ENCODE measurements at places on chromosomes 13 and 19.

DNA sequence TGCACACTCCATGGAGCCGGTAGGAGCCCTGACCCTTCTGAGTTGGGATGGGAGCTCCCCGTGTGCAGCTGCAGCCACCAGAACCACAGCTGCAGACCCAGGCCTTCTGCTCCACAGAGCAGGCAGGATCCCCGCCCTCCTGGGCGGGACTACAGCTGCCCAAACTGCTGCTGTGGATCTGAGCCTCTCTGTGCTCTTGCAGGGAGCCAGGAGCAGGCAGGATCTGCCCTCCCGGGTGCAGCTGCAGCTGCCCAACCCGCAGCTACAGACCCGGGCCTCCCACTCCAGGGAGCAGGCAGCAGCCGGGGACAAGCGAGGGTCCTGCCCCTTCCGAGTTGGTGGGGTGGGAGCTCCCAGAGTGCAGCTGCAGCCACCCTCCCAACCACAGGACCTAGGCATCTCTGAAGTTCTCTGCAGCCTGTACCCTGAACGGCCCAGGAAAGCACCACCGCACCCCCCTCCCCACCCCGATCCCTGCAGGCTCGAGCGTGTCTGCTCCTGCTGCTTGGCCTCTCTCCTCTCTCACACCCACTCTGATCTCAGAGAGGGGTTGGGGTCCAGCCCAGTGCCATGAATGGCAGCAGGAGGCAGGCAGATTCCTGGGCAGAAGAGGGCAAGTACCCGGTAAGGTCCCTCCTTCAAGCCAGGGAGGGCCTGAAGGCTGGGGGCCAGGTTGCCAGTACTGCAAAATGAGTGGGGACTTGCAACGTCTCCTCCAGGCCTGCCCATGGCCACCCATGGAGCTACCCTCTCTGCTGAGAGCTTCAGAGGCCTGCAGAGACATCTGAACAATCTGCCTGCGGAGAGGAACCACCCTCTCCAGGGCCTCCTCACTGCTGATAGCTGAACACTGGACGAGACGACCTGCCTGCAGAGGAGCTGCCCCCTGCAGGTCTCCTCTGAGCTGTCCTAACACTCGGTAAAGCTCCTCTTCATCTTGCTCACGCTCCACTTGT, 16.4 kb upstream of the EMP3 start:
- no peak for DNase-seq

GRCh38 chr13:21045100-21045499, 16.3 kb downstream of the LATS2 start:
- no peak for DNase-seq

- no peak for DNase-seq
Observed at GRCh38 chr13:103757361-103757760, 691.1 kb upstream of the SLC10A2 start.

DNA sequence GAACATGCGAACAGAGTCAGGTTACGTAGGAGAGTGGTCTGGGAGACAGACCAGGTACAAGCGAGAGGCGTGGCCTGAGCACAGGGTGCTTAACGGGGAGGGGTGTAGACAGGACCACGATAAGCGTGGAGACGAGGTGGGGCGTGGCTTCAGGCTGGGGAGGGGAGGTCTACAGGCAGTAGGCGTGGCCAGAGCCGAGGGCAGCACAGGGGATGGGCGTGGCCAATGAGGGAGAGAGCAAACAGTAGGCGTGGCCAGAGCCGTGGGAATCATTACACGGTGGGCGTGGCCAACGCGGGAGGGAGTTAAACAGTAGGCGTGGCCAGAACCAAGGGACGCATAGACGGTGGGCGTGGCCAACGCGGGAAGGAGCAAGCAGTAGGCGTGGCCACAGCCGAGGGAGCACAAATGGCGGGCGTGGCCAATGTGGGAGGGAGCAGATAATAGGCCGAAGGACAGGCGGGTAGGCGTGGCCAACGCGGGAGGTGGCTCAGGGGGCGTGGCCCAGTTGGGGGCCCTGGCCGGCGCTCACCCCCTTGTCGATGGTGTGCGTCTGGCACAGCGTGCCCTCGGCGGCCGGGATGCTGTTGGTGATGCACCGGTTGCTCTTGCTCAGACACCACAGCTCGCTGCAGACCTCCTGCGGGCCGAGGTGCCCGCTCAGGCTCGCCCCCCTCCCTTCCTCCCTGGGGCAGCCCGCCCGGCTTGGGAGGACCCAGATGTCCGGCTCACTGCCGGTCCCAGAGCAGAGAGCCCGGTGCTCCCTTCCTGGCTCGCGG, 15.2 kb upstream of the MYO1F start:
- DNase-seq: no peak

- DNase-seq: peak; percentile 36
Observed at GRCh38 chr19:56111601-56112312, 9.3 kb downstream of the ZNF787 start.

DNA sequence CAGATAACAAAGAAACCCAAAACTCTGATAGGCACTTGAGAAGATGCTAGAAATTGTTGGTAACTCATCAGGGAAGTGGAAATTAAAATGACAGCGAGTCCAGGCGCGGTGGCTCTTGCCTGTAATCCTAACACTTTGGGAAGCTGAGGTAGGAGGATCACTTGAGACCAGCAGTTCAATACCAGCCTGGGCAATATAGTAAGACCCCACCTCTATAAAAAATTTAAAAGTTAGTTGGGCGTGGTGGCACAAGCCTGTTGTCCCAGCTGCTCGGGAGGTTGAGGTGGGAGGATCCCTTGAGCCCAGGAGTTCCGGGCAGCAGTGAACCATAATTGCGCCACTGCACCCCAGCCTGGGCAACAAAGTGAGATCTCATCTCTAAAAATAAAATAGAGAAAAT, 2.6 kb upstream of the RYR1 start:
- DNase-seq: no peak

DNA sequence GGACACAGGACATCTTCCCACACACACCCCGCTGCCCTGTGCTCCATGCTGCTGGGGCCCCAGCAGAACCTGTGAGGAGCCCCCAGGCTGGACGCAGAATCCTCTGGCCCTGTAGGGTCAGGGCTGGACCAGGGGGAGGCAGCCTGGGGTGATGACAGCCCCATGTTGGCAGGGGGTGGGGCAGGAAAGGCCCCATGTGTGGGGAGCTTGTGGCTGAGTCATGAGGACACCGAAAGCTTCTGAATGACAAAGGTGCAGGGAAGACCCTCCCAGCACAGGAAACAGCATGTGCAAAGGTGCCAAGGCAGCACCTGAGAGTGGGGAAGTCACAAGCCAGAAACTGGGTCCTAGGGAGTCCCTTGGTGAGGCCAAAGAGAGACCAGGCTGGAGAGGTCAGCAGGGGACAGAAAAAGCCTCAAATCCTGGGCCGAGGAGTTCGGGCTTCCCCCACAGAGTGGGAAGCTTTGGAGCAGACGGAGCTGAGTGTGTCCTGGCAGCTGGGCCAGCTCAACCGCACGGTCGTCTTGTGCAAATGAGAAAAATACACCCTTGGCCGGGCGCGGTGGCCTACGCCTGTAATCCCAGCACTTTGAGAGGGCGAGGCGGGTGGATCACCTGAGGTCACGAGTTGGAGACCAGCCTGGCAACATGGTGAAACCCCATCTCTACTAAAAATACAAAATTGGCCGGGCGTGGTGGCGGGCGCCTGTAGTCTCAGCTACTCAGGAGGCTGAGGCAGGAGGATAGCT, 17.5 kb downstream of the ATP8B3 start:
- no peak for DNase-seq

DNA sequence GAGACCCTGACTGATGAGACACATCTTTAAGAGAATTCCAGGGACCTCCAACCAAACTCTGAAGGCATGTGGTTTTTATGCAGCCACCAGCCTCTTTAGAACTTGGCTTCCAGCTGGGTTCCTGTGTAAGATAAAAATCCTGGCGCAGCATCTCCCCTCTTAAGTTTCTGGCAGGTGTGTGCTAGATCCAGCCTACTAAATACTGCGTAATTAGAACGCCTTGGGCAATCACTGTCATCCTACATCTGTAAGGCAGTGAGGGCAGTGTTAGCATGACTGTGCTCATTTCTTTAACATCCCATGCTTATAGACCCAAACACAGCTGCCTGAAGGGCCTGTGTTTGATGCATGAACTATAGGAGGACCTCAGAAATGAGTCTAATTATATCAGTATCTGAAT, 173.5 kb upstream of the OBI1 start:
- DNase-seq: no peak

GRCh38 chr13:113324398-113324797, 27.4 kb downstream of the LAMP1 start:
- DNase-seq: peak; percentile 32

DNA sequence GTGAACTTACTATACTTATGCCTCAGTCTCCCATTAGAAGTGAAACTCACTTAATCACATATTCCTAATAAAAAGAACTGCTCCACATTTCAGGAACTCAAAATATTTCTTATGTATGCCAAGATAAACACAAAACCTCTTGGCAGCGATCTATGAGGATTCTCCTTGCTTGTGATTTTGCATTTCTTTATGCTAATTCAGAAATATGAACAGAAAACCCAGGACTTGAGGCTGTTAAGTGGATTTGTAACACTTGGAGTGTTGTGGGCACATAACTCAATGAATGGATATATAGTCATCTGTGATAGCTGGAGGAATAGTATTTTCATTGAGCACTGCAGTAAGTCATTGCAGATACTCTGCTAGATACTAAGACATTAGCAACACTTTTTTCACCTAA, 5.6 kb upstream of the KATNAL1 start:
- DNase-seq: no peak

- DNase-seq: peak; percentile 20
Observed at GRCh38 chr19:8611877-8612806, 1.6 kb upstream of the ADAMTS10 start.

DNA sequence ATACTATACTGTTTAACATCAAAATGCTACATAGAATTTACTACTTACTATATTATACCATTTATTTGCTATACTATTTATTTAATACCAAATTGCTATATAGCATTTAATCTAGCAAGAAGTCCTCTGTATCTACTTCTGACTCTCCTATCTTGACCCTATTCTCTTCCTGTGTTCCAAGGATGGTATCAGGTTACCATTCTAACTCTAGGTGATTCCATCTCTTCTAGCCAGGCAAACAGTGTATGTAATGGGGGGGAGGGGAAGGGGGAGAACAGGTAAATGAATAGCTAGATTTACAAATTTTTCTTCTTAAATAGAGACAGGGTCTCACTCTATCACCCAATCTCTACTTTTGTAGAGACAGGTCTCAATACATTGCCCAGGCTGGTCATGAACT, 200.3 kb downstream of the DIAPH3 start:
- no peak for DNase-seq

DNA sequence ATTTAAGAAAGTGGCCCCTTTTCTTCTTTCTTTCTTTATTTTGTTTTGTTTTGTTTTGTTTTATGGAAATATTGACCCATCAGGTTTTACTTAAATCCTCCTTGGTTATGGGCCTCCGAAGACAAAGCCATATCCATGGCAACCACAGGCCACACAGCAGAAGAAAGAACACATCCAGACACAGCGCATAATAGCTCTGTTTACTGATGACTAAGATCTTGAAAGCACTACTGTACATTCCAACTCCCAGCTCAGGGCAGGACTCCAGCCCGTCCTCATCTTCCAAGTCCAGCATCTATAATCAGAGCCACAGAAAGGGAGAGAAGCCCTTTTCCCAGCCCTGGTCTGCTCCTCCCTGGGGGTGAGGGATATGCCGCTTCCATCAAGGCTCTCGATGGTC, 84.3 kb downstream of the NUFIP1 start:
- no peak for DNase-seq

DNA sequence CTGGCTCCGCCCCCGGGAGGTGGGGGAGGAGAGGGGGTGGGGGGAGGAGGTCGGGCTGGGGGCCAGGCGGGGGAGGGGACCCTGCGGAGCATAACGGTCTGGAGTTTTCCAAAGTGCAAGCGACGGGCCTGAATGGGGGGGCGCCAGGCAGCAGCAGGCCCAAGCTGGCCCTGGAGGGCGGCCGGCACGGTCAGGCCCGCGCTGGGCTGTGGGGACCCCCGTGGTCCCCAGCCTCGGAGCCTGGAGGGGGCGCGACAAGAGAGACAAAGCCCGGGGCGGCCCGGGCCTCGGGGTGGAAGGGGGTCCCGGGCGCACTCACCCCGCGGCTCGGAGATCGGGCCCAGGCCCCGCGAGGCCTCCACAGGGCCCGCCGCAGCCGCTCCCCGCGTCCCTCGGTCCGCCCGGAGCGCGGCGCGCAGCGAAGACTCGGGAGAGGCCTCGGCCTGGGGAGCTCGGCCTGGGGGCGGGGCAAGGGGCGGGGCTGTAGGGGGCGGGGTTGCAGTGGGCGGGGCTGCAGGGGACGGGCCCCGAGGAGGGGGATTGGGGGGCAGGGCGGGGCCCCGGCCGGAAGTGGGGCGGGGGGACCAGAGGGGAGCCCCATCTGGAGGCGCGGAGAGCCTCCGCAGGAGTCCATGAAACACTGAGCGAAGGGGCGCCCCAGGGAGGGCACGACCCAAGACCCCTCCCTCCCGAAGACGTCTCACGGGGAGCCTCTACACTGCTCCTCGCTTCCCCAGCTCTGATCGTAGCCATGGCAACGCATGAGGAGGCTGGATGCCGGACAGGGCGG, 47.6 kb downstream of the PTPRS start:
- peak; percentile 80 for DNase-seq

GRCh38 chr13:80245162-80245733, 95.7 kb downstream of the SPRY2 start:
- no peak for DNase-seq

GRCh38 chr19:28705008-28705407, 507.9 kb downstream of the UQCRFS1 start:
- peak; percentile 17 for DNase-seq

DNA sequence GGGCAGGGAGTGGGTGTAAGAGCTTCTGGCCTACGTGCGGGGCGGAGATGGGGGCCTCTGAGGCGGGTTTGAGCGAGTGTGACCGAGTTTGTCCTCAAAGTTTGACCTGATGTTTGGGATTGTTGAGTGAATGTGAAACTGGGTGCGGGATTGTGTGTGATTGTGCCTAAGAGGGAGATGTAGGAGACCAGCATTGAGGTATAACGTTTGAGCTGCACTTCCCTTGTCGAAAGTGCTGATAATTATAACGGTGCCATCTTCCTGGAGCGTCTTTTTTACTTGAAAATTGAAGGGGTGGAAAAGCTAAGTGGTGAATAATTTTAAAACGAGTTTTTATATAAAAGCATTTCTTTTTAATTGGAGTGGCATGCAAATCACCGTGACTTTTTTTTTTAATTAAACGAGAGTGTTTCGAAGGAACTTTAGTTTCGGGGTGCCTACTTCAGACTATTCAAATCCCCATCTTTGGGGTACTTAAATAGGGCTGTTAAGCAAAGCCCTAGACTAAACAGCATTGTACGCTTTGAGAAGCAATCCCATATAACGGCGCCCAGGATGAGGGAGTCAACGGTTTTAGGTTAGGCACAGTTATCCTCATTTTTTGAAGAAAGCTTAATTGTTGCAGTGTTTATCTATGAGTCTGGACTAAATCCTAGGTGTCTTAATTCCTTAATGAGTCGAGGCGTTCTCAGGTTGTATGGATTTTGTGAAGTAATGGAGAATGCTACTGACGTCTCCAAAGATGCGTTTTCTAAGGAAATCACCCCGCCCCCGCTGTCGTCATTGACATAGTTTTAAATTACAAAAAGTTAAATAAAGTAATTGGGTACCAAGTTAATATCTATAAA, 594 bp downstream of the ZNF146 start:
- no peak for DNase-seq

GRCh38 chr13:108597943-108598342, 31.5 kb upstream of the MYO16 start:
- DNase-seq: no peak
